ENCODE measurements at places on chromosomes 12 and 14. TPM values are rescaled to one million over a fixed set of nuclear protein-coding genes. Genes with fewer than 3 reads are reported as not detected.
A peak's percentile ranks its signal among the peaks of the same experiment; 100 is the strongest.

GRCh38 chr14:96206461-96206860, 1.8 kb downstream of the BDKRB2 start:
- no peak for DNase-seq

DNA sequence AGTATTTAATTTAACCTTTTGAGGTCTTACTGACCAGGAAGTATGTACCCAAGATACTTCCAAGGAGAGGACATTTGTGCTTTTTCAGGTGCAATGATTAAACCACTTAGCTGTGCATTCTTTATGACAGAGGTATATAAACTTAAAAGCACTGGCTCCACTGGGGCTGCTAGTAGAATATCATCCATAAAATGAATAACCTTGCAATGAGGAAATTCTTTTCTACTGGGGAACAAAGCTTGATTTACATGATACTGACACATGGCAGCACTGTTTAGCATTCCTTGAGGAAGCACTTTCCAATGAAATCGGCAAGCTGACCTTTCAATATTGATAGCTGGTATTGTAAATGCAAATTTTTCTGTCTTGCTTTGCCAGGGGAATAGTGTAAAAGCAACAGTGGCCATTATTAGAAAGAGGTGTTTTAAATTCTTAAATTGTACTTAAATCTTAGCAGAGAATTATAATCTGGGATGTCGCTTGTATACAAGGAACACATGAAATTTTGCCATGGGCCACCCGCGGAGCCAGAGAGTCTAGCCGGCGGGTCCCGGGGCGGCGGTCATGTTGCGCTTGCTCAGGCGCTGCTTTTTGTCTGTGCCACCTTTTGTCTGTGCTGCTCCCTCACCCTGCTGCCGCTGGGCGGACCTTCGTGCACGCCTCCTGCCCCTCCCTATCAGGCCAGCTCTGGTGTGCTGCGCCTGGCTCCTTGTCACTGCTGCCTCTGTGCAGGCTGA, 20.9 kb upstream of the BLTP3B start:
- DNase-seq, result no peak

GRCh38 chr14:51715250-51715649, 63.5 kb downstream of the FRMD6 start:
- no peak for DNase-seq

Gene ISCA2
- 22.6 TPM for polyA plus RNA-seq

Gene HRK
- polyA plus RNA-seq, result 0.28 TPM

Gene ST8SIA1
- 8.0 TPM for polyA plus RNA-seq

DNA sequence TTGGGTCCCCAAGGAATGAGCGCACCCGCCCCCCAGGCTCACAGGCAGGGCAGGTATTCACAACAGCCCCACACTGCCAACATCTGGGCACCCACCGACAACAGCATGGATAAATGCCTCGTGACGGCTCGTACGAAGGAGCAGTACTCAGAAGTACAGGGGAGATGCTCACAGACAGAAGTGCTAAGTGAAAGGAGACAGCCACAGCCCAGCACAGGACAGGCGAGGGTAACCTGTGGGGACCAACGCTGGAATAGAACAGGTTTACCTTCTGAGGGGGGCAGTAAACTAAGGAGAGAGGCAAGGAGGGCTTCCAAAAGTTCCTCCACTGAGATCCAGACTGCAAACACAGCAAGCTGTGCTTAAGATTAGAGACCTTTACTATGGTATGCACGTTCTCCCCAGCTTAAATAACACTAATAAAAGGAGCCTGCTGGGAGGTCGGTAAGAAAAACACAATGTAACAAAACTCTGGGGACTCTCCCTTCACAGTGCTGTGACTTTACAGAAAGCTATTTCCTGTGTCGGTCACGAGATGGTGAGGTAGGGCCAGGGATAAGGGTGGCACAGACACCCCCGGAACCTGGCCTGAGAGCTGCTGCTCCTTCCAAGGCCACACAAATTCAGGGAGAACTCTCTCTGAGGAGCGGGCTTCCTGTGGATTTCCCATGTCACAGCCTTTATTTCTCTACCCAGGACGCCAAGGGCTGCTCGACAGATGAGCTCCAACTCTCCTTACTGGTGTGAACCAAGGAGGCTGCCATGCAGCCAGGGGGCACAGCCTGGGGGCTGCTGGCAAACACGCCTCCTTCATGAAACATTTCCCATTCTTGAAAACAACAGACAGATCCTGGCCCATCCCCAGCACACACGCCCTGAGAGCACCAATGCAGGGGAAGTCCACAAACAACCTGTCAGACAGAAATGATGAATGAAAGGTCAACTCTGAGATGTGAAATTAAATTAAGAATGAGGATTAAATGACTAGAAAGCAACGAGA, 26.3 kb downstream of the SLC15A4 start:
- no peak for DNase-seq

DNA sequence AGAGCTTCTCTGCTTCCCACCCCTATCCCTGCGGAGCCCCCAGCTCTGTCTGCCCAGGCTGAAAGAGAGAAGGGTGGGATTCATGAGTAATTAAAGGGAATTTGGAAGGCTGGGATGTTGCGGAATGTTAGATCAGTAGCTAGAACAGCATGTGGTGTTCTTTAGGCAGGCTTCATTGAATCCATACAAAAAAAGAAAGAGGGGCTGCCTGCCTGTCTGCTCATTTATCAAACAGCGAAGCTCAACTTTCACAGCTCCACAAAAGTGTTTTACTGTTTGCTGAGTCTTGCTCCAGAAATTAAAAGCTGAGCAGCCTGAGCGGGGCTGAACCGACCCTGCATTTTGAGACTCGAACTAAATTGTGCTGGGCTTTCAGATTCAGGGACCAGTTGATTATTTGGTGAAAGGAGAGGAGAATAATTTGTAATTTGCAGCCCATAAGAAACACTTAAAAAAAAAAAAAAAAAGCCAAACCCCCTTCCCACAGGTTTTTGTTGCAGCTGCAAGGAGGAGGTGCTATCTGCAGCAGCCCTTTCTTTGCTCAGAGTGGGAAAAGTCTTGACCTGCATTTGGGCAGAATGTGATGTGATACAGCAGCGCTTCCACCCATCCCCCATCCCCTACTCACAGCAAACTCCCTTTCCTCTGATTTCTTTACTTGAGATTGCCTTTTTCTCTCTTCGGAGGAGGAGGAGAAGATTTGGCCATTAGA, 89.7 kb downstream of the RFX4 start:
- DNase-seq, result no peak

Gene KIF21A
- 5.6 TPM for polyA plus RNA-seq

DNA sequence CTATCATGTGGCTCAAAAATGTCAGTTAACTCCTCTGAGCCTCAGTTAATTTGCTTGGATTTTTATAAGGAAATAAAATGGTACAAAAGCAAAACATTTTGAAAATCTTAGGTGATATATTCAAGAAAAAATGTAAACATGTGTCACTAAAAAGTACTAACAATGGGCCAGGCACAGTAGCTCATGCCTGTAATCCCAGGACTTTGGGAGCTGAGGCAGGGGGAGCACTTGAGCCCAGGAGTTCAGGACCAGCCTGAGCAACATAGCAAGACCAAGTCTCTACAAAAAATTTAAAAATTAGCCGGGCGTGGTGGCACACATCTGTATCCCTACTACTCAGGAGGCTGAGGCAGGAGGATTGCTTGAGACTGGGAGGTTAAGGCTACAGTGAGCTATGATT, 25.7 kb downstream of the AQP6 start:
- no peak for DNase-seq

DNA sequence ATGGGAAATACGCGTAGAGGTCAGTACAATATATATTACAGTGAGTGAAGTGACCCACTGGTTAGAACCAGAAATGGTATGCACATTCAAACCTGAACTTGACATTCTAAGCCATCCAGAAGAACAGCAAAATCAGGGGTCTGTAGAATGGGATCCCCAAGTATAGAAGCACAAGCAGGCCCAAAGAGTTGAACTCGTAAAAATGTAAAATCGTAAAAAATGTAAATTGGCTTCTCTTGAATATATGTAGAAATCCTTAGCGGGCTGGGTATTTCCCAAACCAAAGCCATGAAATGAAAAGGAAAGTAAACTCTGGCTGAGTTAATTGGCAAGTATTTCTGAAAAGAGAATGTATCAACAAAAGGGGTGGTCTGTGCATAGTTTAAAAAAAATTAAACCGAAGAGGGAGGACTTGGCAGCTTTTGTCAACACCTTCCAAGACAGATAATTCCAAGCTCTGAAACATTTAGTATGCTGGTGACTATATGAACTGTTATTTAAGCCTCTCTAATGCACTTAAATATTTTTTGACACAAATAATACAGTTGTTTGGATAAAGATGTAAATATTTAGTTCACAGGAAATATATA, 1505.6 kb upstream of the FLRT2 start:
- DNase-seq, result no peak

Gene PLEKHD1
- polyA plus RNA-seq, result 0.68 TPM

Gene DHRS2
- polyA plus RNA-seq, result 0.11 TPM

GRCh38 chr14:93100100-93100499, 15.6 kb downstream of the ITPK1 start:
- no peak for DNase-seq

Gene RTN1
- polyA plus RNA-seq, result 1.5 TPM

DNA sequence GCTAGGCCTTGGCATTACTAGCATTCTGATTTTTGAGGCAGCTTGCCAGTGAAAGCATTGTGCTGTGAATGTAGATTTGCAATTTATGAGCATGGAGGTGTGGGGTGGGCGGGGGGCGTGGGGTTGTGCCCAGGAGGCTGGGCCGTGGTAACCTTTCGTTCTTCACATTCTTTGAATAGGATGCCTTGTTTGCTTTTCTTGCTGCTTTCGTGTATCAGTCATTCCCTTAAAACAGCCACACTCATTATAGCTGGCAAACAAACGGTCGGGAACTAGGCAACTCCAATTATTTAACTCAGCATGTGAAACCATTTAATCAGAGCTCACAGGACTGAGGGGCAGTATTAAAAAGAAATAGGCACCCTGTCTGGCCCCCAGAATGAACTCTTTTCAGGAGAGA, 115.9 kb upstream of the PELI2 start:
- no peak for DNase-seq

DNA sequence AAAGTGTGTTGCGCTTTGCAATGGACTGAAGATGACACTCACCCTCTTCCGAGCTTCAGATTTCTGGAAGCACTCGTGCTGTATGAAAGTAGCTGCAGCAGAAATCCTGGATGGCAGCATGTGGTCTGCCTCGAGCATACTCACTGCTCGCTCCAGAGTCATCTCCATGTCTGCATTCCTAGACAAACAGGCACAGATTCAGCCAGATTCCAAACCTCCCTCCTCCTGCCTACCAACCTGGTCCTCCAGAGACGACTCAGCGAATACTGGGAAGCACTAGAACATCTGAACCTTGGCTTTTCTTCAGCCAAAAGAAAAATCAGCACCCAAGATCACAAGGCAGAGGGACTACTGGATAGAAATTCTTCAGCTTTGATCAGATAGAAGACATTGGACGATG, 27.7 kb downstream of the PKP2 start:
- no peak for DNase-seq

DNA sequence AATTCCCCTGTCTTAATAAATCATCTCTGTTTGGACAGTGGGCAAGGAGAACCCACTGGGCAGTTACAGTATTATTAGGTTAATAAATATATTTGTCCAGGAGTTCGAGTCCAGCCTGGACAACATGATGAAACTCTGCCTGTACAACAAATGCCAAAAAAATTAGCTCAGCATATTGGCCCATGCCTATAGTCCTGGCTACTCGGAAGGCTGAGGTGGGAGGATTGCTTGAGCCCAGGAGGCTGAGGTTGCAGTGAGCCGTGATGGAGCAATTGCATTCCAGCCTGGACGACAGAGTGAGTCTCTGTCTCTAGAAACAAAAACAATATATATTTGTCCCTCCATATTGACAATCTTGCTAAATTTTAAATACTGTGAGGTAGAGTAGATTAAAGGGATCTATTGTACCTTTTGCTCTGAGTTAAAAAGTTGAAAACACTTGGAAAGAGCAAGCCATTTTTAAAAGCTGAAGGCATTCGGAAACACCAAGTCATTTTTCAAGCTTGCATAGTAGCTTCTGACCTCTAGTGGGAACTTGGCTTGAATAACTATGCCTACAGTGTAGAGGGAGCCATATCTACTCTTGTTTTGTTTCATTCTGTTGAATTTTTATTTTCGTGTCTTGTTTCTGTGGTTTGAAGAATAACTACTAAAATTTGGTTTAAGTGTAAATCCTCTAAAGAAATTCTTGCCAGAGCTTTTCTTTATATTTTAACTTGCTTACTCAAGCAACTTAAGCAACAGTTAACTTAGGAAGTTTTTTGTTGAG, 14.6 kb upstream of the EEA1 start:
- DNase-seq, result no peak

- DNase-seq, result peak; percentile 79
Measured at GRCh38 chr12:61490526-61491498, 769.4 kb upstream of the USP15 start.

Gene C12orf75
- 4.9 TPM for polyA plus RNA-seq

DNA sequence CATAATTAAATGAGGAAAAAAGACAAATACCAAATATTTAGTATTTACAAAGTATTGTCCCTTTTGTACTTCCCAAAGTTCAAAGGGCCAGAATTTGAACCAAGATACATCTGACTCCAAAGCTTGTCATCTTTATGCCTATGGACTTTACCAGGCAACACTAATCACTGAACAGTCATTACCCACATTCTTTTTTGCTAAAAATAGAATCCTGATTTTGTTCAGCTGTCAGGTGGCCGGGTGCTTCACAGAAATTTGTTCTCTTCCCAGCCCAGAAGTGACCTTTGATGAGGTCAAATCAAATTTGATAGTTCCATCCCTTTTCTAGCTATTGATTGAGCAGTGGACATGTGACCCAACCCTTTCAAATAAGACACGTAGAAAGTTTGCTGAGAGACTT, 121.6 kb downstream of the LLPH start:
- no peak for DNase-seq

DNA sequence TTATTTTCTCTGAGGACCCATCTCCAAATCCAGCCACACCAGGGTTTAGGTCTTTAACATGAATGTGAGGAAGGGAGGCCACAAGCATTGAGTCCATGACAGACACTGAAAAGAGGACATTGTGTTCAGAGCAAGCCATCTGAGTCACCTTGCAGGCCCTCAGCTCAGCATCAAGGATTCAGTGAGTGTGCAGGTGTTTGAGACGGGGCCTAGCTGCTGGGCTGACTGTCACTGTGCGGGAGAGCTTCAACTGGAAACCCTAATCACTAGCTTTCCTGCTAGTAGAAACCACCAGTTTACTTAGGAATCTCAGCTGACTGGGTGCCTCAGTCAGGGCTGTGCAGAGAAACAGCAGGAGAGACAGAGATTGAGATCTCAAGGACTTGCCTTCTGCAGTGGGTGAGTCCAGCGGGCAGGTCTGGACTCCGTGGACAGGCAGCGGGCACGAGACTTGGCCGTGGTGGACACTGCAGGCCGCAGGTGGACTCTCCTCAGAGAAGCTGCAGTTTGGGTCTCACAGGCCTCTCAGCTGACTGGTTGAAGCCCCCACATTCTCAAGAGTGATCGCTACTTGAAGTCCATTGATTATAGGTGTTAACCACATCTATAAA, 86.1 kb upstream of the DYNC1H1 start:
- no peak for DNase-seq

Gene POTEM
- not detected for polyA plus RNA-seq
